Upper lobe of left lung (tissue), 6 donors: ENCODE measurements at places on chromosomes 6 and 20. TPM values are rescaled to one million over a fixed set of nuclear protein-coding genes. Genes with fewer than 3 reads are reported as not detected.

DNA sequence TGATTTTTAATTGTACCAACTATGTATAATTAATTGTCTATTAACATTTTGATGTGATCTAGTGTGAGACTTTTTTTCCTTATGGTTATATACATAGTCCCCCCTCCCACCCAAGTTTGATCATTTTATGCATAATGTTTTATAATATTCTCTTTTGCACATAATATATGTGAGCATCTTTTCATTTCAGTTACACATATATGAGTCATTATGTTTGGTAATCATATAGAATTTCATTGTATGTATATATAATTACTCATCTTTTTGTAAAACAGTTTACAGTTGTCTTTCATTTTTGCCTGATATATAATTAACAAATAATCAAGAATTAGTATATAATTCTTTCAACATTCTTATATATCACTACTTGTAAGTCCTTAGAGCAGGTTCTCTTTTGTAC is 15.0 kb downstream of the RWDD1 start:
- DNase-seq, result no peak

The FUT9 gene
- total RNA-seq, result not detected

DNA sequence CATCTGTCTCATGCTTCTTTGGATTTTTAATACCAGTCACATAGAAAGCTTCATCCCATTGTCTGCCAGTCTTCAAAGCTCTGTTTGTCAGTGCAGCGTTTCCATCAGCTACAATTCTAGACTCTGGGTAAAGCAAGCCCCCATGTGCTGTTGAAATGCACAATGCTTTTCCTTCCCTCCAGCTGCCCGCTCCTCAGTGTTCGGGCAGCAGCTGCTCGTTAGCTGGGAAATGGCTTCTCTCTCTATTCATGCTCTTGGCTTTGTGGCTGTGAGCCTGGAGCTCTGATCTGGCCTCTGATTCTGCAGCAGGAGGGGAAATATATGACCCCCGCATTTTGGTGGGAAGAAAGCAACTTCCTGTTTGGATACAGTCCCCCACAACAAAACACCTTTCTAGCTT is 213.0 kb upstream of the CDYL start:
- DNase-seq, result no peak

- no peak for DNase-seq
Observed at GRCh38 chr20:50449738-50450492, 60.3 kb upstream of the PTPN1 start.

GRCh38 chr6:6434151-6434550 is 113.7 kb upstream of the F13A1 start:
- DNase-seq, result no peak

- DNase-seq, result no peak
Observed at GRCh38 chr6:108580646-108581045, 19.9 kb downstream of the FOXO3 start.

DNA sequence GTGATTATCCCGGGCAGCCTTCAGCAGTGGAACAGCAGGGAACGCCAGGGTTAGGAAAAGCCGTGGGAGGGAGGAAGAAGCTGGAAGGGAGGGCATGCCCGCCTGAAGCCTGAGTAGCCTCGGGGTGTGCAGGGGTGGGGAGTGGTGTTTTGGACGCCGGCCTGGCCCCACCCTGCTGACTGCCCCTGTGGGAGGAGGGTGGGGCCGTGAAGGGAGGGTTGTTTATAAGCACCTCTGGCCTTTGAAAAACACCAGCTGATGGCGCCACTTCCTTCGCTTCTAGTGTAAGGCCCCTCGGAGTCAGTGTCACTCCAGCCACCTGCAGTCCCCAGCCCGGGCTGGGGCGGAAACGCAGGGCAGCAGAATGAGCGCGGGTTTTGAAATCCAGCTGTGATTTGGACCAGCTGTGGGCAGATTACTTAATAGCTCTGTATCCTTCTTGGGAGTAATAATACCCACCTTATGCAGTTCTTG is 52.8 kb upstream of the BMP6 start:
- peak; percentile 75 for DNase-seq

DNA sequence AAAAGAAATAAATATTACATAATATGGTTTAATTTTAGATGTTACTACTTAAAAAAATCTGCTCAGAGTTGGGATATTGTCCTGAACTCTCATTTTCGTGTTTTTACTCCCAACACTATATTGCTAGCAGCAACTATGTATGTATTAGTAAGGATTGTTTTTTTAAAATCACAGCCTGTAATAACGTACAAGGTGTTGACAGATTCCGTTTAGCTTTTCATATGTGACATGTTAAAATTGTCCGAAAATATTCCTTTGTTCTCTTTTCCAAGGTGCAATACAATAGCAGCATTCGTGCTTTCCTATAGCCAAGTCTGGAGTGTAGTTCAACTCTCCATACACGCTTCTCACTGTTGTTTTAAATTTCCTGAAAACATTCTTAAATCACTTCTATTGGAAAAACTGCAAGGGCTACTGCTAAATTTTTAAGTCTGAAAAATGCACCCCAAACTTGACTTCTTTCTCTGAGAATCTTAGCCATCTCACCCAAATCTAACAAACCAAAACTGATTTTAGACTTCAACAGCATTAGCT is 59.0 kb upstream of the HFE start:
- no peak for DNase-seq

DNA sequence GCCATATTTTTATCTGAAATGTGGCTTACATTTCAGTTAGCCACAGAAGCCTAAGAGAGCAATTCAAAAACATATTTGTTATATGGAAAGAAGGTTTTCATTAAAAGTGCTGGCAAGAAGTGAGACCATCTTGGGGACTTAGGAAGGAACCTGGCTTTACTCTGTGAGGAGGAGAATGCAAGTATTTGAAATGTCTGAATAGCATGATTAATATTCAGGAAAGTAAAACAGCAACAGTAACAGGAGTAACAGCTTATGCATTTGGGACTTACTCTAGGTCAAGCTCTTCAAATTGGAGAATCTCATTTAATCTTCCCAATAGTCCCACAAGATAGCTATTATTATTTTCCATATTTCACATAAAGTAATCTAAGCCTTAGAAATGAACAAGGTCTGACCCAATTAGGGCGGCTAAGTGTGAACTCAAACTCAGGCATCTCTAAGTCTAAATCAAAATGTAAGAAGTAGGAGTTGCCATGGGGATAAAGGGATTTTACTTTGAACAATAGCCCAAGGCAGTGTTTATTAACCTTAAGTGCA is 816.5 kb downstream of the BCKDHB start:
- no peak for DNase-seq

DNA sequence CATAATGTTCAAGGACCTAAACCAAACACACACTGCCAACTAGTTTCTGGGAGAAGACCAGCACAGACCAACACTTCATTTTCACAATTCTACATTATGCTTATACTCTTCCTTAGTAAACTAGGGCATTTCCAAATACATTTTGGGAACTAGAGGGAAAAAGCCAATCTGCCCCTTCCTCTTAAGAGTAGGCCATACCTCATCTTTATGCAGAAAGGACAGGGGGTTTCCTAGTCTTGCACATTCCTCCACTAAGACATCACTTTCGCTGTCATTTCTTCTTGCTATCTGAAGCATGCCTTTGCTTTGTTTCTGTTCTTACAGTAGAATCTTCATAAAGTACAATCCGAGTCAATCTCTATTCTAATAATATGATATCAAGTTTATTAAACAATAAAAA is 105.7 kb downstream of the SMLR1 start:
- DNase-seq, result no peak

DNA sequence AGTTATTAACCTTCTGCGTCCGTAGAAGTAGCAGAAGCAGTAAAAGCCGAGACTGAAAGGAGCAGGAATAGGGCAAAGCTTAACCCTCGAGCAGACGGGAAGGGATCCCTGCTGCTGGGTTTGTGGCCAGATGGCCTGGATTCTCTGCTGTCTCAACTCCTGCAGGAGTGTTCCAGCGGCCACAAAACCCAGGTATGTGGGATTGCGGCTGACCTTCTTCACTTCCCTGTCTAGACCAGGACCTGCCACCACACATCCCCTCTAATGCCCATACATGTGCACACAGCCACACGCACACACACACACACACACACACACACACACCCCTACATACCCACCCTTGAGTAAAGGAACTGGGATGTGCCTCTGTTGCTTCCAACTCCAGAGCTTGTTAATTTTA is 33.1 kb upstream of the TNFRSF21 start:
- no peak for DNase-seq

- DNase-seq, result no peak
Observed at GRCh38 chr6:143952060-143952778, 55.8 kb downstream of the PLAGL1 start.
